Activated T-helper 1 cell treated with anti-CD3 and anti-CD28 coated beads, Interleukin-2, amount 50 U/mL, for 16 hours (primary cell): ENCODE measurements at places on chromosomes 3 and 15.

DNA sequence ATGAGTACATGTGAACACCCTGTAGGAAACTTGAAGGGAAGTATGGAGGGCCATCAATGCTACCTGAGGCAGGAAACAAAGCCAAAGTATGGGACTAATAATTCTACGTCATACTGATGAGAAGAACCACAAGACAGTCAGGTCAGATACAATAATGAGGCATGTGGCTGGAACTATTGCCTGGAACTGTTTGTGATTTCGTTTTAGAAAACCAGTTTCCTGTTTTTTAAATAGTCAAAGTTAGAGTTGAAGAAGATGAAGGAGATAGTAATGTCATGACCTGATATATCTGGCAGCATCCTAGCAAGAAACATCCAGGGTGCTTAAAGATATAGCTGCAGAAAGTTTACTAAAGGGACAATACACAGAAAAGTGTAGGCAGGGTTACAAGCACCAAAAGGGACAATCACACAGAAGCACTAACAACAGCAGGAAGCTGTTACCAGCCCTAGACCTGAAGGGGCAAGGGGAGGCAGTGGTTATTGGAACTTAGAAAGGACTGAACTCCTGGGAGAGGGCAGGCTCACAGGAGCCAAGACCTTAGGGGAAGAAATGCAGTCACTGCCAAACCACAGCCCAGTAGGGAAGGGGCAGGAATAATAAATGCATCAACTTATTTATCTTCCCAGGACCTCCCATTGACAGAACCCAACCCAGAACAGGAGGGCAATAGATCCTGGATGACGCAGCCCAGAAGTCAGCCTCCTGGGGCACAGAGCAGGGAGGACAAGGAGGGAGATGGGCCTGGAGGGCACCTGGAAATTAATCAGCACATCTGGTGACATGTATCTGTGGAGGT is 302.1 kb upstream of the STT3B start:
- DNase-seq = no peak

- DNase-seq = no peak
Measured at GRCh38 chr3:32111560-32111959, 5.1 kb downstream of the GPD1L start.

GRCh38 chr15:54564166-54564565 is 585.9 kb downstream of the UNC13C start:
- no peak for DNase-seq

DNA sequence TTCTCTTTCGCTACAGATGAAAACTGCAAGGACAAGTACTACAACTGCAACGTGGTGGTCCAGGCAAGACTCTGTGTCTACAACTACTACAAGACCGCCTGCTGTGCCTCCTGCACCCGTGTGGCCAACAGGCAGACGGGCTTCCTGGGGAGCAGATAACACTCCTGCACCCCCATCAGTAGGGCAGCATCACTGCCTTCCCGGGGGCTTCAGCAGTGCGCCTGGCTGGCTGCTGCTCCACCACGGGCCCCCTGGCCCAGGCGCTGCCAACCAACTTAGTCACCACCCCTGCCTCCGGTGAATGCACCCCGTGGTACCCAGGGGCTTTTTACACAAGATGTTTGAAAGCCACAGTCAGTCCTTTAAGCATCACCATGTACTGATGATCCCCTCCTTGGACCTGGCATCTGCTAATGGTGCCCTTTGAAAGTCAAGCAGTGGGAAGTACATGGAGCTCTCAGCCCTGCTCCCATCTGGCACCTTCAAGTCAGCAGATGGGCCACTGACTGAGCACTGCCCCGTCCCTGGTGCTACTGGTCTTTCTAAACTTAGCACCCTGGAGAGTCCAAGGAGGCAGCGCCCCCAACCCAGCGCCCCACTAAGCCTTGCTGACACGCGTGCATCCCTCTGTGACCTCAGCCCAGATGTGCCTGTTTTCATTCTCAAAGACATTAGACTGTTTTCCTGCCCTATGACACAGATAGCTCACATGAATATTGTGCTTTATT is 33.0 kb upstream of the NR2E3 start:
- no peak for DNase-seq

GRCh38 chr3:46098319-46098761 is 71.1 kb upstream of the XCR1 start:
- DNase-seq = no peak

- no peak for DNase-seq
Measured at GRCh38 chr15:78306176-78306774, 6.9 kb upstream of the SKIC8 start.
